ENCODE measurements at places on chromosomes 5 and 9.
A peak's percentile ranks its signal among the peaks of the same experiment; 100 is the strongest.

GRCh38 chr5:123617561-123617960 lies 105.6 kb downstream of the CSNK1G3 start:
- no peak for DNase-seq

DNA sequence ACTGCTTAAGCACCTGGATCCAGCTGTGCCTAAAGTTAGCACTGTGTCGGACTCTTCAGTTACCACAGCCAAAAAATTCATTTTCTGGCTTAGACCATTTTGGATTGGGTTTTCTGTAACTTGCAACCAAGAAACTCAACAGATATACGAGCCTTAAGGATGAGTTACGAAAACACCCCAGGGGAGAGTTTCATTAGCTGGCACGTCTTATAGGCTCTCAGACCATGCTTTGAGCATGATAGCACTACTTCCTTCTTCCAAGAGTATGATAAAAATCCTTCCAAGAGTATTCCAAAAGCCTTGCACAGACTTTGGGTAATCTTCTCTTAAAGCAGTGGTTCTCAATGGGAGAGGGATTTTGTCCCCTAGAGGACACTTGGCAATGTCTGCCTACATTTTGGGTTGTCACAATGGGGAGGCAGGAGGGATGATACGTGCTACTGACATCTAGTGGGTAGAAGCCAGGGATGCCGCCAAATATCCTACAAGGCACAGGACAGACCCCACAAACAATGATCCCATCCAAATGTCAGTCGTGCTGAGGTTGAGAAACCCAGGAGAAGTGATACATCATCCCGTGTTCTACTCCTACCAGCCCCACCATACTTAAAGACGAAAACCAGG lies 64.8 kb downstream of the SMIM23 start:
- DNase-seq, result no peak

- no peak for DNase-seq
Observed at GRCh38 chr5:94102849-94103248, 361.4 kb upstream of the POU5F2 start.

DNA sequence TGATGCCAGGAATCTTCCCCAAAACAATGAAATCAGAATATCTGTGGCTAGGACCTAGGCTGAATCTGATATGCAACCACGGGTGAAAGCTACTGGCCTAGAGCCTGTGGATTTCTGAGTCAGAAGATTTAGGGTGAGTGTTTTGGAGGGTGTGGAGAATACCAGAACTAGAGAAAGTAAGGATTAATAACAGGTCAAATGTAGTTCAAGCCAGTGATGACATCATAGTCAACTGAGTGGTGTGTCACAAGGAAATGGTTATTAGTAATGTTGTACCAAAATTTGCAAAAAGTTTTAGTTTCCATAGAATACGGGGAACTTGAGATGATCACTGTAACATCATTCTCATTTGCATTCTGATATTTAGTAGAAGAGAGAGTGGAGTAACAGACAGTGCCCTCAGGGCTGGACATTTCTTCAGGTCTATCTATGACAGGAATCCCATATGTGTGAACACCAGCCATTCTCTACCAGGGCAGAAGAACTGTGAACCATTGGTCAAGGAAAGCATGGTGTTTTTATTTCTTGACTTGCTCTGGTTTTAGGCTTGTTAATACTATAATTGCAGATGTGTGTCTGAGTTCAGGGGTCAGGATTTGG lies 3.7 kb downstream of the GALNT12 start:
- DNase-seq, result peak; percentile 14

DNA sequence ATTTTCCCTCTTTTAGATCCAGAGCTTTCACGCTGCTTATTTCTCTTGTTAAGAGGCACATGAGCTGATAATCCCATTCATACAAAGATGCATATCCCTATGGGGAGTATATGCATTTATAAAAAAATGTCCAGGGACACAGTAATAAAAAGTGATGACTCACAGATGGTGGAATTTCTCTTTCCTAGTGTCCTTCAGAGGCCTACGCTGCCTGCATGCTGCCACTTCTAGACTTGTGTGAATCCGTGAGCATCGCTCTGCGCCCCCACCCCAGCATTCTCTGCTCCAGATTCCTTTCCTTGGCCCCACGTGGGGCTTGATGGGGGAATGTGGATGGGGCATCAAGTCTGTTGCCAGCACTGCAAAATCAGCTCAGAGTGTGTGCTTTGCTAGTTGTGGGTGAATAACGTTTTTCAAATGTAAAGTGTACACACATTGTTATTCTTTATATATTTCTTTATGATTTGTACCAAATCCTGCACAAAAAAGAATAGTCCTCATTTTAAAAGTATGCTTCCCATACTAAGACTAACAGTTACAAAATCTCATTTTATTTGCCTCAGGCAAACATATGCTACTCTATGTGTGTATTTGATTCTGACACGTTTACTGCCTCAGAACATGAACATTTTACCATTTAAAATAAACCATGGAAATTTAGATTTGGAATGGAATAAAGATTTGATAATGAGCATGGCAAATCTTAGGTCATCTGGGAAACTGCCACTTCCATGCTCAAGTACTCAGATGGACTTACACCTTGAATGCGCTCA lies 22.4 kb upstream of the RASGRF2 start:
- DNase-seq, result no peak

DNA sequence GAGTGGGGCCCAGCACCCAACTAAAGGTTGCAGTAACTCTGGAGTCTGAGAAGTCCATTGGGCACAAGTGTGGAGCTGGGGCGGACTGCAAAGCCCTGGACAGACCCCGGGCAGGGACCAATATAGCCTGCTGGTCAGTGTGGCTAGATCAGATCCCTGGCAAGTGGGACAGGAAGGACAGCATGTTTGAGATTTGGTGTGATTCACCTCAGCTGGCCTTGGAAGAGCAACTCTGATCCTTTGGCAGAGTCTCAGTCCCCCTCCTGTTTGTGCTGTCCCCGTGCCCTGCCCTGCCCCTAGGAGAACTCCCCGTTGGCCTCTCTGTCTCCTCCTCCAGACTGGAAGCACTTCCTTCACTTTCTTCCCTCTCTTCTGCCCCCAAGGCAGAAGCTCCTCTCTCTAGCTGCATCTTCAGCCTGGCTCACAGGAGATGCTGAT lies 255.3 kb downstream of the FSTL4 start:
- no peak for DNase-seq

DNA sequence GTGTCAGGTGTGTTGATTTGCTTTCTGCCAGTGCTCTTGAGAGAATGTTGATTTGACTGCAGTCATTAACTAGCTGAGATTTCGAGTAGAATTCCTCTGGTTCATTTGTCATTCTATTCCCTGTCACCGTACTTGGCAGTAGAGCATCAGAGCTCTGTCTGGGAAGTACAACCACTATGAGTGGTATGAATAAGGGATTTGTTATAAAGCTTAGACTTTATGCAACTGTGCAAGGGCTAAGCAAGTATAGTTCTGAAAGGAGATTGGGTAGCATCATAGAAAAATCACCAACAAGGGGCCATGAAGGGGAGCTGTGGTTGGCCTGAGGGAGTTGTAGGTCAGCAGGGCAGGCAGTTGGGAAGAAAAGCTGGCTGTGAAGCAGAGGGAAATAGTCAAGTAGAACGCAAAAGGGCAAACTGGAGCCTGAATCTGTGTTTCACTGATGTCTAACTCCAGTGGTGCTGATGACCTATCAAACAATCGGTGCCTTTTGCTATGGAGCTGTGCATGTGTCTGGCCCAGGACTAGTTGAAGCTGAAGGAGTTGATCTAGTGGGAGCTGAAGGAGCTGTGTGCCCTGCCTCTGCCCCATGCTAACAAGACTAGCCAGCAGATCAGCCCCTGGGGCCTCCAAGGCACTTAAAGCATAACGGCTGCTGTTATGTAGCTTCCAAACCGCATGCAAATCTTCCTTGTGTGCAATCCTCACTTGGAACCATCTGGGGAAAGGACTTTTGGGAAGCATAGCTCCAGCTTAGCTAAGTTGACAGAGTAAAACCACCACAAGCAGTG lies 110.0 kb downstream of the SLC28A3 start:
- DNase-seq, result no peak

DNA sequence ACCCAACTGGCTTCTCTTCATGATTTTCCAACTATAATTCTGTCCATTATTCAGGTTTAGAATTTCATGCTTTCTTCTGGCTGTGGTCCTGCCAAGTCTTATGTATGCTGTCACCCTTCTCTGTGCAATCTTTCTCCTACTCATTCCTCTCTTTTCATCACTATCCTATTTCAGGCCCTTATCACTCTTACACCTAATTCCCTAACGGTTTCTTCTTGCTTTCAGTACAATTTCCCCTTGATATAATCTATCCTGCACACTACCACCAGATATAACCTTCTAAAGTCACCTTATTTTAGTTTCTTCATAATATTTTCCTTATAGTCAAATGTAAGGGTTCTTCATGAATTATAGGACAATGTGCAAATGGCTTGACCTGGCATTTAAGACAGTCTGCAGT lies 436.2 kb downstream of the RAB3C start:
- DNase-seq, result no peak

GRCh38 chr9:20815923-20816703 lies 132.1 kb downstream of the FOCAD start:
- DNase-seq, result no peak

GRCh38 chr5:54385994-54386393 lies 69.5 kb upstream of the HSPB3 start:
- no peak for DNase-seq

GRCh38 chr5:45454114-45454513 lies 242.1 kb downstream of the HCN1 start:
- no peak for DNase-seq

DNA sequence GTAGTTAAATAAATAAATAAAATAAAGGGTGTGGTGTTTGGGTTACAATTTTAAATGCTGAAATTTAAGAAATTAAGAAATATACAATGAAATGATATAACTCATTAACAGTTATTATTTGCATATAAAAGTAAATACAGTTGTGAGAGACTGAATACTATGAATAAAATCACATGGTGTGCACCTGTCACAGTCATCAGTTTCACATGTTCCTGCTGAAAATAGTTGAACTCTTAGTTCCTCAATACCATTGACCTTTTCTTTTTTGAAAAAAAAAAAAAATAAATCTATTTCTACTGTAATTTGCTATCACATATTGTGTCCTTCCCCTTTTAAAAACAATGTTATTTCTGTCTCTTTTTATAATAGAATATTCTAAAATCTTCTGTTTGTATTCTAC lies 130.9 kb upstream of the CHD1 start:
- no peak for DNase-seq

- no peak for DNase-seq
Observed at GRCh38 chr9:105993116-105993854, 298.9 kb downstream of the TMEM38B start.

DNA sequence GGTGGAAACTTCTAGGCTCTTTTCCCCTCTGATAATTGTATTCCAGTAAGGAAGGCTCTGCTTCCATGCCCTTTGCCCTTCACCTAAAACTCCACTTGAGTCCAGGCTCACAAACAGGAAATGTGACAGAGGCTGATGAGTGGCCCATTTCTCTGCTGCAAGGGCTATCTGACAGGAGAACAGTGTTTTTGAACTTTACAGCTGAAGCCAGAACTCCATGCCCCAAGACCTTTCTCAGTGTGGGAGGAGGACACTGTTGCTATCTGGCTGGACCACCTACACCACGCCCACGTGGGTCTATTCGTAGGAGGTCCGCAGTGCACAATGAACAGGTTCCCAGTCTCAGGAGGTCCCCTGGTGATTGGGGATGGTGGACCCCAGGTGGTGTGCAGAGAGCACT lies 13.6 kb downstream of the GGTA1 start:
- no peak for DNase-seq

- DNase-seq, result no peak
Observed at GRCh38 chr9:82263619-82264018, 275.0 kb downstream of the SPATA31D1 start.

DNA sequence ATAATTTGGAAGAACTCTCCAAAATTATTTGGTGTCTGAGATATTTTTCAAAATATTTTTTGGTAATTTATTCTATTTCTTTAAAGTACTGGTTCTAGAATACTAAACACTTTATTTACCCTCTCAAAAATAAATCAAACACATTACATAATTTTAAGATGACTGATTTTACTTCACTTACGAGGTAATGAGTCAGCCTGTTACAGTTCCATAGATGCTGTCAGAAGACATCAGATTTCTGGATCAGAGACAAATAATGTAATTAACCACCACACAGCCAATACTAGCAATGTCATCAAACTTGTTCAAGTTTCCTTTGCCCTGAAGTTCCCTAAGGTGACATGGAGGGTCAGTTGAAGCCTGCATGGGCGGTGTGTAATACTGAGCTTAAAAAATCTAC lies 106.1 kb upstream of the CDH9 start:
- no peak for DNase-seq

DNA sequence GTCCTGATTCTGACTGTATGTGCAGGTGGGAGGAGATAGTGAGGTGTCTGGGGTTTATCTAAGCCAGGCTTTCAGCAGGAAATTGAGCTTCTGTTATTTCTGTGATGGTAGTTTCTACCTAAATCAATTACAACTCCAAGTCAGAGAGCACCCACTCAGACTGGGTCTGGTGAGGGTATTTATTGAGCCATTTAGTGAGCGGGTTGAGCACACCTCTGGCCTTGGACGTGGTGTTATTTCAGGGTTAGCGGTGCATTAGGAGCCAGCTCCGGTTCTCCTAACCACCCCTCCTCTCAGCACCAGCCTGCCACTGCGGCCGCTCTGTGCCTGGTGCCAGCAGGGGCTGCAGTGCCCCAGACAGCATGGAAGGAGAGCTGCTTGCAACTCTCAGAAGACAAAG lies 238.9 kb downstream of the CACNA1B start:
- no peak for DNase-seq

GRCh38 chr9:114299286-114300152 lies 23.4 kb upstream of the ORM1 start:
- no peak for DNase-seq

DNA sequence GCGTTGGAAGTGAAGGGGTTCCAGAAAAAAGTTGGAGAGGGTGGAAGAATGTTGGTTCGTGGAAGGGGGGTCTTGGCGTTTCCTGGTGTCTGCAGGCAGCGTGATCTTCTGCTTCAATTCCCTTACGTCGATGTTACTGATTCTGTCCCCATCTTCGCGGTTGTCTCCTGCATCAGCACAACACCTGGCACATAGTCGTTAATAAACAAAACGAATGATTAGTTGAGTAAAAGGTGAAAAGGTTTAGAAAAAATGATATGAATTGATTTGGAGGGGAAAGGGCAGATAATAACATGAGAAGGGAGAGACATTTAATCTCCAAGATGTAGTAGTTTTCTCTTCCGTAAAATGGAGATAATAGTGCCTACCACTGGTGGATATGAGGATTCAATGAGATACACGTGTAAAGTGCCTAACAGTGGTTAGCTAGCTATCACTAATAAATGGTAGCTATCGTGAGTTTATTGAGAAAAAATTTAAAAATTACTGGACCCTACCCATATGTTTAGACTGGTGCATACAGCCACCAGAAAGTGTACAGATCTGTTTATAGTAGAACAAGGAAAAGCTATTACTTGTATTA lies 556 bp downstream of the MTREX start:
- peak; percentile 25 for DNase-seq

DNA sequence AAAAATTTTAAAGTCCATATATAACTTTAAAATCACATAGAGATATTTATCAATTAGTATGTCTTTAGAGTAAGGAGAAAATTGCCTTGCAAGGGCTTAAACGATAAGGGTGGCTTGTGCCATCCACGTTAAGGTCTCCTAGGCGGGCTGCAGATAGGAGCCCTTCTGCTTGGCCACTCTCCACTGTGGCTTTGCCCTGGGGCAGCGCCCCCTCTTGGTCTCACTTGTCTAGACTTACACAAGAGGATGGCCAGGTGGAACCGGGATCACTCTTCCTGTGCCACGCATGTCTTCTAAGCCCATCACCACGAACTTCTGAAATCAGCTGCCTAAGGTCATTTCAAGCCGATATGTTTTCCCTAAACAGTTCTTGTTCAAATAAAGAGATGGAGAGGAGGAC lies 2.9 kb downstream of the FPGS start:
- DNase-seq, result no peak

Data from activated CD4-positive, alpha-beta T cell treated with anti-CD3 and anti-CD28 coated beads, Interleukin-2, Interleukin-4, amounts not matched to agents 100 ng/mL and 50 ng/mL, durations not matched to agents 16 hours and 8 hours (primary cell).